Stimulated activated CD8-positive, alpha-beta memory T cell treated with anti-CD3 and anti-CD28 coated beads, Interleukin-4, amount 100 ng/mL, for 1 hour (primary cell): ENCODE measurements at places on chromosomes 4 and X.

DNA sequence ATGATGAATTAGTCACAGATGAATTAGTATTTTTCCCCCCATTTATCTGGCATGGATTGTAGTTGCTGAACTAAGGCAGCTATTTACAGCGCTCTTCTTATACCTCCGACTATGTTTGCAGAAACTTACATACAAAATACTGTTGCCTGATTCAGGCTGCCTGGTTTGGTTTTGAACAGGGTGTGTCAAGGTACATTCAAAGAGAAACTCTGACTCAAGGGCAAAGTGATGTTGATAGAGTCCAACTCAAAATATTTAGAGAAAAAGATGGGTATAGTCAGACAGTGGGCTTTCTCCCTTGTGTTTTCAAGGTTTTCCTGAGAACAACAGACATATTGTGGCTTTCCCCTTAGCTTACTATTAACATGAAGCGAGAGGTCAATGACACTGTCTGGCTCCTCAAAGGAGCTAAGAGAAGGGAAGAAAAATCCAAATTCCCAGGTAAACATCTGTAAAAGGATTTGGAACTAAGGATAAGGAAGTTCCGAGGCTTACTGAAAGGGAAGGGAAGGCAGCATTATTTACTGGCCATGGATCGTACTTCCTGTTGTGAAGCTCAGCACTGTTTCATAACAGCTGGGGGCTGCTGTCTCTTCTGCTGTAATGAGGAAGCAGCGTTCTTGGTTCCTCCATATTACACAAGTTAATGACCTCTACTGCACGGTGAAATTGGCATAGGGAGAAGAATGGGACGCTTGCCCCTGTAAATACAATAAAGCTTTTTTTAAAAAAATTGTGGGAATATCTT lies 30.9 kb downstream of the FAM9C start:
- no peak for DNase-seq

DNA sequence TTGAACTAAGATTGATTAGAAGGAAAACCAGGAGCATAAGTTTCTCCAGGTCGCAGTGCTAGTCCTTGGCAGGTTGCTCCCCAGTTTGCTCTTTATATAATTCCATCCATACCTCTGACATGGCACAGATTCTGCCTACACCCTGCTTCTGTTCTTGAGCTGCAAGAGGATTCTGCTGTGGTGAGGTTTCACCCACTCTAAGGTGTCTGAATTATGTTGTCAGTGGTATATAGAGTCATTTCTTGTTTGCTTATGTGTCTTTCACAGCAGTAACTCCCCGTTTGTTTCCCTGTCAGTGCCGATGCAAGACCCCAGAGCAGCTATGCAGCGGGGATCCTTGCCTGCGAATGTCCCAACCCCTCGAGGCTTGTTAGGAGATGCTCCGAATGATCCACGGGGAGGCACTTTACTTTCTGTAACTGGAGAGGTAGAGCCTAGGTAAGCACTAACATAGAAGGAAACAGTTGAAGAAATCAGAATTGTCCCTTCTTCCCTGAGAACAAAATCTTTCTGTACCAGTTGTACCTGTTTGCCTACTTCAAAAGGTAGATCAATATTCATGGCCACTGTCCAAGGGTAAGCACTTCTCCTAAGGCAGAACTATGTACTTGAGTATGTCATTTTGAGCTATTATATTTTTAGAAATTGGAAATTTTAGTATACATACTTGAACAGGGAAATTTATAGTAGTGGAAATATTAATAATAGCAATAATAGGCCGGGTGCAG lies 11.2 kb downstream of the CSTF2 start:
- no peak for DNase-seq

DNA sequence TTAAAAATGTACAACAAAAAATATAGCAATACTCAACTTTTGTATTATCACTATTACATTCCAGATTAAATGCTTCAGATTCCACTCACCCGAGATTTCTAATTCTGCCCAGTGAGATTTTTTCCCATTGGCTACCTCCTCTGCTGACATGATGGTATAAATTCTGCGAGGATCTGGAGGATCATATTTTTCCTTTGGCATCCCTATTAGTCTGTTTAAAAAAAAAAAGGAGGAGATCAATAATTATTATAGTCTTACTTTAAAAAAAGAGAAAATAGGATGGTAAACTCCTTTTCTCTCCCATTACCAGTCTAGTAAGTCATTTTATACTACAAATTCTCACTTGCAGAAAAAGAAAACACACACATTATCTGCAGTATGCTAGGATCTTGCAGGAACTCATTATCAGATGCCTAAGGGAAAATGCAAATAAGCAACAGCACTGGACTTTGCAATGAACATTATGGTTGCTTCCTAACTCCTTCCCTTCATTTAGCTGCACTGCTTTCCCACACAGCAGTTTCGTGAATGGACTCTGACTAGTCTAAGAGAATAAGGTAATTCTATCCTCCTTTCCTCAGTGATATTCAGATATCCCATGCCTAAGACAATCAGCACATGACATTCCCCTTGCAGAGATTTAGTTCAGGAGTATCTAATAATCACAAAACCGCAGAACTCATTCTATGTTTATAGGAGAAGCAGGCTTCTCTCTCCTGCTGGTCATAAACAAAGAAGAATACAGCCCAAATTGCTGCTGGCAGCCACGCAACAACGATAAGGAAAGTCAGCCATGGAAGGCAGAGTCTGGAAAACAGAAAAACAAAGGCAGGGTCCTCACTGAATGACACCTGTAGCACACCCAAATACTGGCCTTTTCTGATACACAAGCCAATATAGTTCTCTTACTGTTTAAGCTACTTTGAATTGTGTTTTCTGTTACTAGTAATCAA lies 42.7 kb downstream of the CNOT6L start:
- DNase-seq, result no peak

GRCh38 chr4:114866901-114867670 lies 246.3 kb downstream of the NDST4 start:
- DNase-seq, result no peak

GRCh38 chr4:184287697-184288255 lies 70.1 kb upstream of the ENPP6 start:
- no peak for DNase-seq

- DNase-seq, result no peak
Measured at GRCh38 chrX:131402124-131402811, 113.2 kb upstream of the IGSF1 start.

GRCh38 chrX:16838202-16839066 lies 31.7 kb downstream of the RBBP7 start:
- DNase-seq, result no peak

GRCh38 chr4:73019462-73020047 lies 50.0 kb downstream of the COX18 start:
- no peak for DNase-seq

- no peak for DNase-seq
Measured at GRCh38 chr4:155696726-155697125, 30.1 kb downstream of the GUCY1A1 start.

DNA sequence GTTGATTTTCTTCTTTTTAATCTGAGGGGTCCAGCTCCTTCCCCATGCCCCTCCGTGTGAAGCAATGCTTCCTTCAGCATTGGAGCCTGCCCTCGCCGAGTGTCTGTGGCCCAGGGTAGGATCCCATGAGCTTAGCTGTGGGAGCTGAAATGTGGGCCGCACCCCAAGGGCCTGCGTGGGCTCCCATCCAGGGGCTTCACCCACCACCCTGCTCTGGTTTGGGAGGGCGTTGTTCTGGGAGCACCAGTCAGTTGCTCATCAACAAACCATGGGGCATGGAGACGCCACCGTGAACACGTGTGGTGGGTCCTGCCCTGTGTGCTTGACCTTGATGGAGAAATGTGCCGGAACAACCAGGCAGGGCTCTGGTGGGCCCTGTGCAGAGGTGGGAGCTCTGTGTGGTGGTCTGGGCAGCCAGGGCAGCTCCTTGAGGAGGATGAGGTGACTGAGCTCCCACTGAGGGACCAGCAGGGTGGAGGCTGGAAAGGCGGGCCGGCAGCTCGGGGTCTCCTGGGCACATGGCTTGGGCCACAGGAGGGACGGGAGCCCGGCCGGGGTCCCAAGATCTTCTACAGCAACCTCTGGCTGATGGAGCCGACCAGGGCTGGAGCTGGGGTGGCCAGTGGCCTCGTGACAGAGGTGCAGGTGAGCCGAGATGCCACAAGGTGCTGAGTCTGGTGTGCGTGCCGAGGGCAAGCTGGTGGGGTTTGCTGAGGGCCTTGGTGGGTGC lies 39.6 kb upstream of the NKX1-1 start:
- DNase-seq, result no peak

- DNase-seq, result no peak
Measured at GRCh38 chr4:123299212-123299691, 97.3 kb upstream of the SPRY1 start.

- DNase-seq, result no peak
Measured at GRCh38 chr4:40575846-40576245, 53.8 kb downstream of the RBM47 start.

DNA sequence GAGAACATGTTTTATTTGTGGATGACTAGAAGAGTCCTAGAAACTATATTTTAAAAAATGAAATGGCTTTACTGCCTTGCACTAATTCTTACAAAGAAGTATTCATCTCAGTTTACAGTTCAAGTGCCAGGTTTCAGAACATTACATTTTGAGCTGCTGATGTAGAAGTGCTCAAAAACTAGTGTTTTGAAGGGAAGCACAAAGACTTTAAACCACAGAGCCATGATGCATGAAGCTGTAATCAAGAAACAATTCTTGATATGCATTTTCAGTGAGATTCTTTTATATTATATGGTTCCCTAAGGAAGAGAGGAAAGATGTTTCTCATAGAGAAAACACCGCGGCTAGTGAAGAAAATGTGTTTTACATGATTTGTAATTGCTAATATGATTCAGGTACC lies 1163.0 kb downstream of the RAPGEF2 start:
- DNase-seq, result no peak

- no peak for DNase-seq
Measured at GRCh38 chr4:137310593-137311490, 221.5 kb downstream of the PCDH18 start.

DNA sequence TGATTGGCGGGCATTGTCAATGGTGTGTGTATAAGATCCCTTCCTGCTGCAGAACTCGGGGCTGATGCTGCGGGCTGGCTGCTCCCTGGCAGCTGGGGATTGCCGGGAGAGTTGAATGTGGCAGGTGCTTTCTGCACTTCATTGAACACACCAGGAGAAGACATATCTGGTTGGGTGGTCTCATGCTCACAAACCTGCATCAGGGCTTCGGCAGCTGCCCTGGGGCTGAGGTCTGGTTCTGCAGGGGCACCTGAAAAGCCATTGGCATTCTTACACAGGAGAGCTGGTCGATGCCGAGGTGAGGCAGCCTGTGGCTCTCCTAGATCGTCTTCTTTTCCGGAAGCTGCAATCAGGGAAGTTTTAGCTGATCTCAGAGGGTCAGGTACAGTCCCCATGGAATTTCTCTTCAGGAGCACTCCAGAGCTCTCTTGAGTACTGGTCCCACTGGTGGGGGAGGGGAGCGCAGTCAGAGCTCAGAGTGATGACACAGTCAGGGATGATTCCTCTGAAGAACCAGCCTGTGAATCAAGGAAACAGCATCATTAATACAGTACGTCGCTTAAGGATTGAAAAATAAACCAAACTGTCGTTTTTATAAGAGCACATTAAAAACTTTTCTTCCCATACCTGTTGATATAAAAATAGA lies 57.8 kb downstream of the GPRIN3 start:
- DNase-seq, result no peak

DNA sequence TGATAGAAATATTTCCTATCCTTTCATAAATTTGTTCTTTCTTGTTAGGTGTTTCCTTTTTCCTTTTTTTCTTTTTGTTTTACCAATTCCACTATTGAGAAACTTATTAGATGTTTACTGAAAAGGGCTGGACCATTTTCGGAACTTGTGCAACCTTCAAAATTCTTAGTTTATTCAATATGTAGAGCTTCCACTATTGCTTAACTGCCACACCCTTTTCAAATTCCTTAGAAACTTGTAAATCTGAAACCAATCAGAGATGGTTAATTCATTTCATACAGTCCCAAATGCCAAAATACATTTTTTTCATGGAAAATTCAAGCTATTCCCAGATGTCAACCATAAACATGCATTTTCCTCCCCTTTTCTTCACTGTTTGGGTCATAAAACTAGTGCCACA lies 66.1 kb upstream of the SLC39A8 start:
- no peak for DNase-seq

DNA sequence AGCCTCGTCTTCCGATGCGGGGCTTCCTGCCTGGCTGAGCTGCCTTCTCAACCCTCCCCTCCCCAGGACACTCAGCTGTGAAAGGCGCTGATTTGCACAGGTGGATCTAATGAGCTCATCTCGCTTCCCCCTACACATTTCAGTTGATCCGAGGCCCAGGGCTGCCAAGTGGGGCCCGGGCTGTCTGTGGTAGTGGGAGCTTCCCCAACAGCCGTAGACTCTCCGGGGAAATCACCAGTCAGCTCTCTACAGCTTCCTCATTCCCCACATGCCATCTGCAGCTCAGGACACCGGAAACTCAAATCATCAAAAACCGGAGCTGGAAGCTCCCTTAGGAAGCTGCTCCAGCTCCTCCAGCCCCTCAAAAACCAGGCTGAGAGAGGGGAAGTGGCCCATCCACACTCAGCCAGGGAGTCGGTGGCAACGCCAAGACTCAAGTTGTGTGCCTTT lies 56.2 kb downstream of the SMIM20 start:
- DNase-seq, result no peak
